Fibroblast of the aortic adventitia (primary cell): ENCODE measurements at places on chromosomes 16 and 17. TPM values are rescaled to one million over a fixed set of nuclear protein-coding genes. Genes with fewer than 3 reads are reported as not detected.

TBC1D26 gene
- total RNA-seq = 0.65 TPM in 1 of 2 replicates, not detected in the other

SLC38A8 gene
- total RNA-seq = not detected in 2 replicates

C16orf86 gene
- total RNA-seq = 3.3 and 14.8 TPM in 2 replicates

KRTAP4-4 gene
- not detected in 2 replicates for total RNA-seq

LPO gene
- not detected in 2 replicates for total RNA-seq
